Endodermal cell (in vitro differentiated cells): ENCODE measurements at places on chromosomes 12 and 14.

DNA sequence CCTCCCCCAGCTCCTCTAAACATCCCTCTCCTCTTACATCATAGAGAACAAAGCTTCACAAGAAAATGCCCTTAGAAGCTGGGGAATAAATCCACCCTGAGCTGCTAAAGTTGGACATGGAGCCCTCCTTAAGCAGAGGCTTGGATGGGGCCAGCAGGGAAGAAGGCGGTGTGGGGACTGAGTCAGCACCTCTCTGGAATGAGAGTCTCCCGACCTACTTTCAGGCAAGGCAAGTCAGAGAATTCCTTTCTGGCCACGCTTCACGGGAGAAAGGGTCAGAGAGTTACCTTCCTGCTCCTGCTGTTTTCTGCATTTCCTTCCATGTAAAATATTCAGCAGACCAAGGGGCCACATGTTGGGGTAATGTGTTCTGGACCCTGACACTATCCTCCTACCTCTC is 113.3 kb upstream of the PRB2 start:
- no peak overlapping the region for H3K27ac ChIP-seq
- no peak overlapping the region for H3K4me3 ChIP-seq
- no peaks in the 10 kb centered on the region for H3K36me3 ChIP-seq

- H3K36me3 ChIP-seq = no peaks in the 10 kb centered on the region
- no peaks in the 10 kb centered on the region for H3K27me3 ChIP-seq
- no peak overlapping the region for H3K4me3 ChIP-seq
- no peaks in the 10 kb centered on the region for H3K4me1 ChIP-seq
- DNase-seq = peak; percentile 35
Measured at GRCh38 chr14:104550861-104551728, 28.5 kb upstream of the C14orf180 start.

GRCh38 chr12:47812797-47813510 is 6.7 kb downstream of the HDAC7 start:
- DNase-seq = peak; percentile 98
- H3K4me1 ChIP-seq = peaks cover 25% of the 10 kb centered on the region
- H3K4me3 ChIP-seq = peak overlapping the region; percentile 68
- H3K27me3 ChIP-seq = no peaks in the 10 kb centered on the region
- H3K27ac ChIP-seq = peak overlapping the region; percentile 83

- DNase-seq = peak; percentile 24
- no peak overlapping the region for H3K4me3 ChIP-seq
- H3K27ac ChIP-seq = no peak overlapping the region
- no peaks in the 10 kb centered on the region for H3K27me3 ChIP-seq
Measured at GRCh38 chr14:99141236-99141635, 130.8 kb downstream of the BCL11B start.

DNA sequence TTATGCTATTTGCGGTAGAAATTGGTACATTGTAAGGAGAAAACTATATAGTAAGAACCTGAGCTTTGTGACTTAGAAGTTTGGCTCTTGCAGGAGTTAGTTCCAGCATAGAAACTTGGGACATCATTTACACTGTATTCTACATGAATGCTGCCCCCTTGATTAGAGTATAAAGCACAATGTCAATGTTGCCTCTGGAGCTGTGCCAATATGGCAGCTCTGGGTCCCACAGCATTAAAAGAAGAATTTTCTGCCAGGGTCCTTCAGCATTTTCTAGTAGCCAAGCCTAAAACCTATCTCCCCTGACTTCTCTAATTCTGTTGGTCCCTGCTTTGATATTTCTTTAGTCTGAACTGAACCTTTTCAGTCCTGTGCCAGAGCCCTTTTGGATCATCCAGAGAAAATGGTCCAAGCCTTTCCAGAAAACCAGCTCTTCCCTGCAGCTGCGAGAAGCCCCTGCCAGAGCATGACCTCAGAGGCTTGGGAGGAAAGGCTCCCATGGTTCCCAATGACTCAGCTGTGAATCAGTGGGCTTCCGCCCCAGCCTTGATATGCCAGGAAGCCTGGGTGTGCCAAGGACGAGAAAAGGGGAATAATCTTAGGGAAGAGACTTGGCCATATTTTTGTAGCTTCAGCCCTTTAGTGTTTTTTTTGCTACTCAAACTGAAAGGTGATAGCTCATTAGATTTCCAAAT is 43.2 kb downstream of the PLEKHG7 start:
- no peak overlapping the region for H3K27ac ChIP-seq
- no peaks in the 10 kb centered on the region for H3K4me1 ChIP-seq
- H3K27me3 ChIP-seq = no peaks in the 10 kb centered on the region
- no peaks in the 10 kb centered on the region for H3K36me3 ChIP-seq
- DNase-seq = no peak
- no peak overlapping the region for H3K4me3 ChIP-seq
